ENCODE measurements at places on chromosomes 4 and X. TPM values are rescaled to one million over a fixed set of nuclear protein-coding genes. Genes with fewer than 3 reads are reported as not detected.

GRCh38 chr4:17544205-17544604 lies 29.2 kb downstream of the CLRN2 start:
- DNase-seq: no peak

DNA sequence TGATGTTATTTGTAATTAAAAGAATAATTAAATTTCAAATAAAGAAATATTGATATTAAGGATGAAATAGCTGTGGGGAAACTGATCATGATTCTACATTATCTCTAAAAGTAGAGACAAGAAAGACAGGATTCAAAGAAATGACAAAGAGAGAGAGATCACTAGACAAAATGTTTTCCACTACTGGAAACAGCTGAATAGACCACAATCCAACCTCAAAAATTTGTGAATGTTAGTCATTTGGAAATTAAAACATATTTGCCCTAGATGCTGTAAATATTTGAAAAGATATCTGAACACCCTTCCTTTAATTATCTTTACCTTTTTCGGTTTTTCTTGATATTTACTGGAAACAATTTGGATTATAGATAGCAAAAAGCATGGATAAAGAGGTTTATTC lies 414.9 kb downstream of the CENPC start:
- no peak for DNase-seq

CT45A1 gene
- polyA plus RNA-seq: not detected

DNA sequence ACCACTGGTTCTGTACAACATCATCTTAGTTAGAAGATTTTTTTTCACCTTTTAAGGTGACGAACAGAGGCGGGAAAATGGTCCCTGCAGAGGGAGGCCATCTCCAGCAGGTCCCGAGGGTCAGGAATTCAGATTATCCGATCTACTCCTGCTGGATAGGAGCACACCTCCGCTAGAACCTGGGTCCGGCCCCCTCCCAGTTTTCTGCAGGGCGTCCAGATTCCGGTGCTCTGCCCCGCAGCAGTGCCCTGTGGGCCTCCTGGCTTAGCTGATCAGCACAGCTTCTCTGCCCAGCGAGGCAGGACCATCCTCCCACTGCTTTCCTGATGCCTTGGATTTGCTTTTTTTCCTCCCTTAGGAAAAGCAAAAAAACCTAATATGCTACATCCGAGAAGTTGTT lies 2.3 kb downstream of the TBL1X start:
- no peak for DNase-seq

STOX2 gene
- 1.6 TPM for polyA plus RNA-seq

DNA sequence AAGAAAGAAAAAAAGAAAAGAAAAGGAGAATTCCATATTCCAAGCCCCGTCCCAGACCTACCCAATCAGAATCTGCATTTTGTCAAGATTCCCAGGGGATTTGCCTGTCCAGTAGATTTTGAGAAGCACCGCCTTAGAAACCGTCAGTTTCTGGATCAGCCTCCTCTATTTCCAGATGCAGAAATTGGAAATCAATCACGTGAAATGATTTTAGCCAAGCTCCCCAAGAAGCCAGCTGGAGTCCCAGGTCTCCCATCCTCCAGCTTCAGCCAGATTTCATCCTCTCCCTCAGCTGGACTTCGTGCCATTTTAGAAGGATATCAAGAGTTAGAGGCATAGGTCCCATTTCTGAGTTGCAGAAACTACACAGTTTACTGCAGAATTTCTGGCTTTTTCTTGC lies 629.3 kb downstream of the MID1IP1 start:
- no peak for DNase-seq
